Glutamatergic neuron (in vitro differentiated cells): ENCODE measurements at places on chromosomes 2 and 18. TPM values are rescaled to one million over a fixed set of nuclear protein-coding genes. Genes with fewer than 3 reads are reported as not detected.

Gene SP9
- total RNA-seq: not detected

- H3K27me3 ChIP-seq: peaks cover 2% of the 10 kb centered on the region
- H3K36me3 ChIP-seq: no peaks in the 10 kb centered on the region
- no peak overlapping the region for H3K4me3 ChIP-seq
- H3K4me1 ChIP-seq: peaks cover 8% of the 10 kb centered on the region
Observed at GRCh38 chr2:54894467-54894866, 155.8 kb downstream of the RTN4 start.

Gene C2orf80
- not detected for total RNA-seq

GRCh38 chr2:17506736-17507616 is 11.3 kb downstream of the RAD51AP2 start:
- H3K27ac ChIP-seq: no peak overlapping the region
- H3K27me3 ChIP-seq: no peaks in the 10 kb centered on the region
- no peak for DNase-seq
- H3K4me1 ChIP-seq: no peaks in the 10 kb centered on the region
- H3K36me3 ChIP-seq: no peaks in the 10 kb centered on the region
- no peak overlapping the region for H3K4me3 ChIP-seq

Gene COL6A3
- 0.07 TPM for total RNA-seq
